Right hindlimb (tissue), 1 donor: ENCODE measurements at places on chromosomes 3 and 15.
A peak's percentile ranks its signal among the peaks of the same experiment; 100 is the strongest.

DNA sequence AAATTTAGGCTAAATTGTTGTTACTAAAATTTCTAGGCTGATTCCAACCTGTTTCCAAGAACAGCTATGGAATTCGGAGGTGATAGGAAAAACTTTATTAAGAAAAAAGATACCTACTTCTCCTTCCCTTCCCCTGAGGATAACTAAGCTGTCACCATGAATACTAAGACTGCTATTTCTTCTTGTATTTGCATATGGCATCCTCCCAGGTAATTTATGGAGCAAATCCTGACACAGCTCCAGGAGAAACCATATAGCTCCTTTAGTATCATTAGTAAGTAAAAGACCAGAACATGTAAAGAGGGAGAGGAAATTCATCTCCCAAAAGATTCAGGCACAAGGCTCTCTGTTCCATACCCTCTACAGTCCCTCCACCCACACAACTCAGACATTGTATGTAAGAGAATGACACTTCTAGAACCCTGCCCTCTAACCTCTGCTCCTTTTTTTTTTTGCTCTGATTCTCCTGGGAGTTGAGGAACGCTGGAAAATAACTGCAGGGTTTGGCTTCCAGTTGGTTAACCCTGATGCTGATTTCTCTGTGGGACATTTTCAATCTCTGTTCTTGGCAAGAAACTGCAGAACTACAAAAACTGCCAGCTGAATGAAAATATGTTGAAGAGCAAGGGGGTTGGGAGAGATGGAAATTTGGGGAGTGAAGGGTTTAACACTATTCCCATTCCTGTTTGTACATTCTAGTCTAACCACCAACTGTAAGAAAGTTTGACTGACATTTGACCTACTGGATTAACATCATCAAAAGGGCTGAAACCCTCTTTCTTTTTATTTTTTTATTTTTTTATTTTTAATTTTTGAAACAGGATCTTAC lies 14.2 kb upstream of the MAGI1 start:
- no peak for DNase-seq

DNA sequence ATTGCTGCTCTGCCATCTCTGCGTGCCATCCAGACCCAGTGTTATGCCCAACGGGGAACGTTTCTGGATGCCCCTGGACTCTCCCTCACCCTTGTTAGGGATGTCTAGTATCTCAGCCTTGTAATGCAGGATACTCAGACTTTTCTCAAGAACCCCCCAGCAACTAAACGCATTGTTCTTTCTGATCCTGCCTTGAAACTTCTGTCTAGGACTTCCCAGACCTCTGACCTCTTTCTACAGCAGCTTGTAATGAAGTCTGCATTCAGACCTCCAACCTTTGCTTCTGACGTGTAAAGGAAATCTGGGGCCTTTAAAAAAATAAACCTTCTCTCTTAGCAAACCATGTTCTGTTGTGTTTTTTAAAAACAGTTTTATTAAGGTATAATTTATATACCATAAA lies 139.5 kb downstream of the KCNAB1 start:
- no peak for DNase-seq

GRCh38 chr3:30602946-30603345 lies 3.5 kb upstream of the TGFBR2 start:
- DNase-seq = no peak

- DNase-seq = peak; percentile 15
Measured at GRCh38 chr15:31292391-31293015, 34.1 kb upstream of the KLF13 start.

GRCh38 chr3:48464713-48465221 lies 18.2 kb downstream of the ATRIP start:
- no peak for DNase-seq

DNA sequence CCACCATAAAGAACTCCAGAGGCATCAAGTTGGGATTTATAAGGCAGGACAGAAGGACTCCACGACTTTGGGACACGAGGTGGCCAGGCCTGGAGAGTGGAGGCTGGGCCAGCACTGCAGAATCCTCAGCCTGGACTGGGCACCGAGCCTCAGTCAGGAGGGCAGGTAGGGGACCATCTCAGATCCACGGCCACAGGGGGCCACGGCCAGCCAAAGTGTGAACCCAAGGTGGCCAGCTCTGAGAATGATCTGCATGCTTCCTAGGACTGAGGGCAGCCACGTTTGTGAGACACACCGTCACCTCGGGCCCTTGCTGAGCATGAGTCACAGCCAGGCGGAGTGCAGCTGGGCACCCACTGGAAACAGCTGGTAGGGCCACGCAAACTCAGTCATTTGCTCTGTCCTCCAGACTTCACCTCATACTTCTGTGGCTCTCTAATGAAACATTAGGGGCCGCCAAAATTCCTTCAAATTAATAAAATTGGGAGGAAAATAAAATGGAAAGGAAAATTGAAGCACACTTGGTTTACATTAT lies 65.8 kb downstream of the CTNNB1 start:
- DNase-seq = no peak

DNA sequence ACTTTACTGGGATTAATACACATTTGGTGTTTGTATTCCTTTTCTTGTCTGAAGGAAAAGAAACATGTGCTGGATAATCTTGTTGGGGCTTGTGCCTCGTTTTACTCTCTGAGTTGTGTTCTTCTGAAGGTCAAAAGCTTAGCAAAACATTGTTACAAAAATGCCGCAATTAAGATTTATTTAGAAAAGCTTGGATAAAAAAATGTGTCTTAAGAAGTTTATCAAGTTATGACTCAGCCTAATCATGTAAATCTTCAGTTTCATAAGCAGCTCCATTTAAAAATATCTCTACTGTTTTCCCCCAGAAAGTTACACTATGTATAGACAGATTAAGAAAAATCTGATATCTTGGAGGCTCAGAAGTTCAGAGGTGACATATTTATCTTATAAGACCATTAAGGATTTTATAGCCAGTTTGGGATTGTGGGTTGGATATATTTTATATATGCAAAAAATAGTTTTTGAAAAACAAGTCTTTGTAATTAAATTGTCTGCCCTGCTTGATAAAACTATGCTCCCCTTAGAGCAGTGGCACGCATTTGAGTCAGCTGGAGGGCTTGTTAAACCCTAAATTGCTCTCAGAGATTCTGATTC lies 56.5 kb downstream of the CLDN11 start:
- no peak for DNase-seq

DNA sequence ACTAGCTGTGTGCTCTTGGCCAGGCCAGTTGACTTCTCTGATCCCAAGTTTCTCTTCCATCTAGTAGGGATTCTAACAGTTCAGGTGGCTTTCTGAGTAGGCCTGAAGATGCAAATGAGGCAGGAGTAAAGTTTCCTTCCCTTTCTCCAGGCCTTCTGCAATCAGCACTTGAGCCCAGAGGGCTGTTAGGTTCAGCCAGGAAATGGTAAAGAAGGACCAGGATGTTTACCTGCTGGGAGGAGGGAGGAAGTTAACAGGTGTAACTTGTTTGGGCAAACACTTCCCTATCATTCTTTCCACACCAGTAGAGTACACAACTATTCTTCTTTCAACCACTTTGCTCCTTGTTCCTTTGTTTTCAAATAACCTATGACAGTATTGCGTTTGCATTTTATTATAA lies 13.3 kb upstream of the TNFSF10 start:
- no peak for DNase-seq
